ENCODE measurements at places on chromosomes 7 and 10.

- no peak for DNase-seq
These were observed 109.4 kb downstream of the DOCK1 start for GRCh38 chr10:127014671-127015070.

- no peak for DNase-seq
These were observed 92.1 kb upstream of the STRIP2 start for GRCh38 chr7:129341816-129342806.

- no peak for DNase-seq
These were observed 48.5 kb upstream of the SLF2 start for GRCh38 chr10:100864036-100864885.

- DNase-seq: no peak
These were observed 5.7 kb upstream of the OR6V1 start for GRCh38 chr7:143046426-143046851.

GRCh38 chr10:51020200-51020599 is 54.1 kb upstream of the PRKG1 start:
- DNase-seq: no peak

GRCh38 chr7:74254129-74254857 is at the start of gene RFC2:
Gene RFC2, minus strand, starts transcription at chr7:74254399. Its CDS starts 16 bp downstream, at chr7:74254383.
- DNase-seq: peak; percentile 96

DNA sequence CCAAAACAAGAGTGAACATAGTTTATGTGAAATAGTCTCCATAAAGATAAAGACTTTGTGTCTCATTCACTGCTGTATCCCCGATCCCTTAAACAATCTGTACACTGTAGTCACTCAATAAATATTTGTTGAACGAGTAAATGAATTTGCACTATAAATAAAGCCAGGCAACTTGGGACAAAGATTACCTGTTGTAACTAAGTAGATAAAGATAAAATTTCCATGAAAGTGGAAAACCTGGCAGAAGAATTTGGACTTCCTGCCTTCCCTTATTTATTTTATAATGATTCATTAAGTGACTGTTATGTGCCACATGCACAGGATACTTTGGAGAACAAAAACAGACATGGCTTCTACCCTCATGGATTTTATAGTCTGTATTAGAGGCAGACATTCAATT is 277.7 kb upstream of the KAT6B start:
- no peak for DNase-seq

GRCh38 chr7:151819866-151820265 is 57.0 kb downstream of the PRKAG2 start:
- no peak for DNase-seq

DNA sequence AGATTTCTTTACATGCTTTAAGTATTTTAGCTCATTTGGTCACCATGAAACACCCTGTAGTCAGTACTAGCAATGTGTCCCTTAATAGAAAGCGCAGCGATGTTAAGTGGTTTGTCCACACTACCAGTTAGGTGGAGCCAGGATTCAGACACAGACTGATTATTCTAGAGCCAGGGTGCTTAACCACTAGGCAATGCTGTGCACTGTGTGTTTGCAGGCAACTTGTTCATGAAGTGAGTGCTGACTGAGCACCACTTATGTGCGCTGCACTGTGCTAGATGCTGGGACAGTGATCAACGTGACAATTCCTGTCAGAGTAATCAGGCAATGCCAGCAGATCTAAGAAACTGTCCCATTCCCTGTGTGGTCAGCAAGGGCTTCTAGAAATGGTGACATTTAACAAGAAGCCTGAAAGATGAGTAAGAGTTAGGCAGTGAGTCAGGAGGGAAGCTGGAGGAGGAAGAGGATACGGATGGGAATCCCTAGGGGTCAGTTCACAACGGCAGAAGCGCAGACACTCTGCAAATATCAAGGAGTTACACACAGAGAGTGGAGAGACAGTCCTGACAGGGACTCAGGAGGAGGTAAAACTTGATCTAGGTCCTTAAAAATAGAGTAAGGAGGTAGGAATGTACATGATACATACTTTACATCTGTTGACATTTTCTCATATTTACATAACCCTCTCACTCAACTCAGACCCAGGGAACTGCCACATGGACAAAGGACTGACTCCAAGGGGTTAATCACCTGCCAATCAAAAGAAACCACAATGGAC is 69.7 kb upstream of the EGR2 start:
- DNase-seq: no peak

- DNase-seq: no peak
These were observed 66.7 kb upstream of the ZNF32 start for GRCh38 chr10:43715334-43715733.

GRCh38 chr7:137950967-137951366 is 50.9 kb downstream of the CREB3L2 start:
- DNase-seq: no peak

DNA sequence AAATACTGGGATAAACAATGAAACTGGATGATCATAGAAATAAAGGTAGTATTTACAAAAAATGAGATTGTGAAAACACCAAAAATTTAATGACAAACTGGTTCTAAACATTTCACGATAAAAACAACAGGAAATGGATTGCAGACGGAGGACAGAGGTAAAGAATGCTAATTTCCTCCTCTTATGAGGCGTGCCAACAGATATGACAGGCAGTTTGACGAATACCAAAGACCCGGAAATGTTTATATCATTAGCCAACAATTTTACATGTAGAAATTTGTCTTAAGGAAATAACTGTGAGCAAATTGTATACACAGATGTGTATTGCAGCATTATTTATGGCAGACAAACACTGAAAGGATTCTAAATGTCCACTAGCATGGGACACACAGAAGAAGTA is 162.0 kb upstream of the MGMT start:
- no peak for DNase-seq

GRCh38 chr10:87750001-87750671 is 67.9 kb downstream of the ATAD1 start:
- DNase-seq: no peak

DNA sequence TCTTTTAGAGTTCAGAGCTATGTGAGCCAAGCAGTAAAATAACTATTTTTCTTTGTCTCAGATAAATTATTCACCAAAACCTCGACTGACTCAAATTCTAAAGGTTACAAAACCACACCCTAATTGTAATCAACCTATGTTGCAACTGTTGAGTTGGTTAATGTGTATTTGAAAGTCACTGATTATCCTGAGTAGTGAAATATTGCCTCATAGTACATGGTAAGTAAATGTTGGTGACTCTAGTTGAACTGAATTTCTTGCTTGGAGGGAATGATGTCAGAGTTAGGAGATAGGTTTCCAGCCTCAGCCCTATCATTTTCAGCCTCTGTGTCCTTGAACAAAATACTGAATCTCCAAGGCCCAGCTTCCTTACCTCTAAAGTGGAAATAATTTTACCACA is 3.0 kb upstream of the CYP2C18 start:
- no peak for DNase-seq

DNA sequence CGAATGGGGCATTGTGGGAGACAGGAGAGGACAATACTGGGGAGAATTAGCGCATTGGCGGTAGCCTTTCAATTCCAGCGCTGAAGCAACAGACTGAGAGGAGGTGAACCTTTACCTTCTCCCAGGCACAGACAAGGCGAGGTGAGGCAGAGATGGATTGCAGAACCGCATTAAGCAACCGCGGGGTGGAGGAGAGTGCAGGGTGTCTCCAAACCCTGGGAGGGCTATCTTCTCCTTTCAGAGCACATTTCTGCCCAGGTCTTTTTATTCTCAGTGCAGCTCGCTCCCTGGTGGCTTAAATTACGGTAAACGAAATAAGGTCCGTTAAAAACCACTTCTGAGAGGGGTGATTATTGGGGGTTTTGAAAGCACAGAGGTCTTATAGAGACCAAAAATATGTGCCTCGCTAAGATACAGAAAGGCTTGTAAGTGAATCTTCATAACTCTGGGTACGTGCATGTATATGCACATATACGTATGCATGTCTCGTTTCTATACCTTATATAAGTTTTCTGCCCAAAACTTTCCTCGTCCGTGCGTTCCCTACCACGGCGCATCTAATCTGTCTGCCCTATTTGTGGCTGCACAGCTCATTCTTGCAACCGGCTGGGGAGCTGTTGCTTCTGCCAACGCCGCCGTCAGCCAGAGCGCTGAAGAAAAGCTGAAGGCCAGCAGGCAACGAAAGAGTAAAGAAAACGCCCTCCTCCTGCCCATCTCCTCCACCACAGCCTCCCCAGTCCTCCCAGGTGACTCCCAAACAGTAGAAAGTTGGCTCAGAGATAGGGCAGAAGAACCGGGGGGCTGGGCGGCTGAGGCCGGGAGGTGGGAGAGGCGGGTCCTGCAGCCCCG is 895 bp upstream of the ZNF804B start:
- no peak for DNase-seq

DNA sequence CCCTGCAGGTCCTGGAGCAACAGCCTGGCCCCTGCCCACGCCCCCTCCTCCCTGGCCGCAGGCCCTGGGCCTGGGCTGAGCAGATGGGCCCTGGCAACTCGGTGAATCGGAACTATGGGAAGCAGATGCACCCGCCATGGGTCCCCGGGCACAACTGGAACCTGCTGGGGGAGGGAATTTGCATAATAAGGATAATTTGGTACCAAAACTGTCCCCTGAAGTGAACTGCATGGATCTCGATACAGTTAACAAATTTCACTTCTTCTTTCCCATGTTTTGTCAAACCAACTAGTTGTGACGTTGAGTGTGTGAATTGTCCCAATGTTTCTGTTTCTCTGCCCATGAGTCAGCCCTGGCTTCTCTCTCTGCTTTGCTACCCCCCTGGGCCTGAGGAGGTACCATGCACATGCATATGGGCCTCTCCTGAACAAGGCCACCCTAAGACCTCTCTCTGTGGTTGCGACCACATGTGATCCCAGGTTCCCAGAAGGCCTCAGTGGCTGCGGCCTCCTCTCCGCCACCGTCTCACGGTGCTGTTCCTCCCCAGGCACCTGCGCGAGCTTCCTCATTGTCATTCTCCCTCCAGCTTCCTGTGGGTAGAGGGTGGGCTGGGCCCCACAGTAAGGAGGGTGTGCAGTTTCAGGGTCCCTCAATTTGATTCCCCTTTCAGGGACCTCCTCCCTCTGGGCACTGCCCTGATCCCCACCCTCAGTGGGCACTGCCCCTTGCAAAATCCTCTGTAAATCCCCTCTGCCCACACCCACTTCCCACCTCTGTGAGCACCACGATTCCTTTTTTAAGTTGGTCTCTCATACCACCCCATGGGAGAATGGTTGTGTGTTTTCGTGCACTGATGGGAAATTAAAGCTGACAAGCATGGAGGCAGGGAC is 40.0 kb downstream of the FIGNL1 start:
- DNase-seq: peak; percentile 55

DNA sequence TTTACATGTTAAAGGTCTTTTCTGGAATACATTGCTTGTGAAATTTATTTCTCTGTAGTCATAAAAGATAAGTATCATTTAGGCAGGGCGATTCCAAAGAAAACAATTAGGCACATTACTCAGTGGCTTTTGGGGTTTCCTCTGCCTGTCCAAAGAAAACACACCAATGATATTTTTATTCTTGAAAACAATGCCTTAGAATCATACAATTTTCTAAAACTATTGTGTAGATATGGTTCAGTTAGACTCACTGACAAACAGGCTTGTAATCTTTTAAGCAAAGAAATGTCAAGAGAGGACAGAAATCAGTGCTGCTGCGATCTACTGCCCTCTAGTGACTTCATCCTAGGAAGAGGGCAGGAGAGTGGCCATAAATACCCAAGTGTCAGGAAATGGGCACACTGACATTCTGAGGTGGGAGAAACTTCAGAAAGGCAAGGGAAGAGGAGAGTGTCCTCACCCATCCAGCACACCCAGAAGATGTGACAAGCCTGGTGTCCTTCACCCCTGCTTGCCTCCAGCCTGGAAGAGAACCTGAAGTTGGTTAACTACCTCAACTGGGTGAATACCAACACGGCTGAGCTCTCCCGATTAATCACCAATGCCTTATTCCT is 120.5 kb downstream of the GALNT11 start:
- no peak for DNase-seq

- no peak for DNase-seq
These were observed 30.8 kb upstream of the KNDC1 start for GRCh38 chr10:133129071-133129858.

DNA sequence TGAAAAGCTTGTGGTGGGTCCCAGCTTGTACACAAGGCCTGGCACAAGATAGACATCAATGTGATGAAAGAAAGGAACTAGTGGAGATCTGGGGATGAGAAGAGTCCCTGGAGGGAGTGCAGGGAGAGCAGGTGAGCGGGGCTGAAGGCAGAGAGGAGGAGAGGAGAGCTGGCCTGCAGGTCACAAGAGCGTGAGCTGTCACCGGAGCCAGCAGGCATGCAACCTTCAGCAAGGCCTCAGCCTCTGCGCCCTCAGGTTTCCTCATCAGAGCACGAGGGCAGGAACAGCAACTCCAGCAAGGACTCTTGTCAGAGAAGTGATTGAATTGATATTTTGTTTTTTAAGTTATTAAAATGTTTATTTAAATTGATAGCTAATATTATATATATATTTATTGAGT is 188.6 kb downstream of the CXCL12 start:
- no peak for DNase-seq

DNA sequence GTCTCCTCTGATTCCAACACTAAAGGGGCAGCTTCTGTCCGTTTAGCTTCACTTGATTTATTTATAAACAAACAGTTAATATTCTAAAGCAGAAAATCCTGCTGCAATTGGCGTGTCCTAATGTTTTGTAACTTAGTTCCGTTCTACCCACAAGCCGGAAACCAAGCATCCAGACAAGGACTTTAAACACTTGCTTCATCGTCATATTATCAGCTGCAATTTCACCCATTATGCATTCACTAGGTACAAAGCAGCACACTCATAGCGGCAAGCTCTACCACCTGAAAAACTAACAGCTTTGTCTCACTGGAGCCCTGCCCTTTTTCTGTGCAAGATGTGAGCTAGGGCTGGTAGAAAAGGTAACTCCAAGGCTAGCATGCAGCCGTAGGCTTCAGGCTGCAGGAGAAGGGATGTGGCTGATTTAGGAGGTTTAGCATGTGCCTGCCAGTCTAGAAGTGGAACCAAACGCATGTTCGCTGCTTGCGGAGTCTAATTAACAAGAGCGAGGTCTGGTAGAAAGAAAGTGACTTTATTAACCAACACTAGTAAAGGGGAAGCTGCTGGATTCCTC is 43.7 kb upstream of the BPGM start:
- no peak for DNase-seq

- DNase-seq: no peak
These were observed 239.7 kb upstream of the SEMA3D start for GRCh38 chr7:85426487-85426960.

DNA sequence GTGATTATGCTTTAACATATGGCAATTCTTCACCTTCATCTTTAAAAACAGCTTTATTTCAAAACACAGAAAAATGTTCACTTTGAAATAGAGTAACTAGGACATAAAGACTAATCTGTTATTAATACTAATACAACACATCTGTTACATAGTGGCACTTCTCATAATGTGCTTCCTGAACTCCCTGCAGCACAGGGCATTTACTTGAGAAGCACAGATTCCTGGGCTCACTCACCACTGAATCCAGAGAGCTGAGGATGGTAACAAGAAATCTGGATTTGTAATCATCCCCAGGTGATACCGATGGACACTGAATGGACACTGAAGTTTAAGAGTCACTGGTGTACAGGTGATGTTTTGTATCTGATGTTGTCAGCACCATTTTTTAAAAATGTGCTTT is 96.1 kb downstream of the COL28A1 start:
- no peak for DNase-seq
